Hindlimb muscle (tissue), 1 donor: ENCODE measurements at places on chromosomes 11 and 22. TPM values are rescaled to one million over a fixed set of nuclear protein-coding genes. Genes with fewer than 3 reads are reported as not detected.

The IGSF22 gene
- polyA plus RNA-seq = 2.9 TPM

The PRR33 gene
- 7.2 TPM for polyA plus RNA-seq

The OR5B3 gene
- not detected for polyA plus RNA-seq

The C11orf42 gene
- polyA plus RNA-seq = 0.35 TPM

The OR2AG1 gene
- not detected for polyA plus RNA-seq

The POLD4 gene
- polyA plus RNA-seq = 33.3 TPM

The C11orf98 gene
- 31.3 TPM for polyA plus RNA-seq

- no peak for DNase-seq
Measured at GRCh38 chr22:19497245-19497644, 17.5 kb downstream of the CDC45 start.

DNA sequence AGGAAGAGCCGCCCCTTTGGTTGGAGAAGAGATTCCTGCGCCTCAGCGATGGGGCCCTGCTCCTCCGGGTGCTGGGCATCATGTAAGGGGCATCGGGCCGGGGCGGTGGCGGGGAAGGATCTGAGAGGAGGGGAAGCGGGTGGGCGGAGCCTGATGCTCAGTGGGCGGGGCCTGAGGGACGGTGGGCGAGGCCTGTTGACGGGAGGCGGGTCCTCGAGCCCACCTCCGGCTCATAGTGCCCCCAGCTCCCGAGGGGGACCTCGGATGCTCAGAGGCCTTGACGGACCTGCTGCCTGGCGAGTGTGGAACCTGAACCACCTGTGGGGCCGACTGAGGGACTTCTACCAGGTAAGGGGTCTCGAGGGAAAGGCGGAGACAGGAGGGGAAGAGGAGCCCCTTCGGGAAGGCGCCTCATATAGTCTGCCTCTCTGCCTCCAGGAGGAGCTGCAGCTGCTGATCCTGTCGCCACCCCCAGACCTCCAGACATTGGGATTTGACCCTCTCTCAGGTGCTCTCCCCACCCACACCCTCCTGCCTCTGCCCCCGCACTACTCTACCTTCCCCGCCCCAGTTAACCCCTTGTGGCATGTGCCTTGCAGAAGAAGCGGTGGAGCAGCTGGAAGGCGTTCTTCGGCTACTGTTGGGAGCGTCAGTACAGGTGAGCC, 799 bp downstream of the CCDC88B start:
- no peak for DNase-seq

DNA sequence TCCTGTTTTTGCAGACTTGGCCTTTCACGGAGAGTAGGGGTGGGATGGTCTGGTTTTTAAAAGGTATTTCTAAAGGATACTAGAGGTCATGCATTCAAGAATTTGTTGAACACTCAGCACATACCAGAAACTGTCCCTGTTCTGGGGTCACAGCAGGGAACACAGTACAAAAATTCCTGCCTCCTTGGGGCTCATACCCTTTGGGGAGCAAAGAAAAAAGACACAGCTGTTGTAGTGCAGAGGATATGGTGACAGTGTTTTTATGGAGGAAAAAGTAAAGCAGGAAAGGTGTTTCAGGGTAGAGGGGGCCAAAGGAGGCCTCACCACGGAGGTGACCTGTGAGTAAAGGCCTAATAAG, 8.4 kb downstream of the SLC3A2 start:
- DNase-seq = no peak

GRCh38 chr11:134362192-134362901, 30.6 kb downstream of the GLB1L2 start:
- no peak for DNase-seq
